GM13977 (cell line): ENCODE measurements at places on chromosomes 4 and X.

- DNase-seq: no peak
Measured at GRCh38 chr4:87838890-87839591, 6.3 kb downstream of the MEPE start.

- DNase-seq: no peak
Measured at GRCh38 chr4:180449395-180449956, 1793.7 kb upstream of the TENM3 start.

DNA sequence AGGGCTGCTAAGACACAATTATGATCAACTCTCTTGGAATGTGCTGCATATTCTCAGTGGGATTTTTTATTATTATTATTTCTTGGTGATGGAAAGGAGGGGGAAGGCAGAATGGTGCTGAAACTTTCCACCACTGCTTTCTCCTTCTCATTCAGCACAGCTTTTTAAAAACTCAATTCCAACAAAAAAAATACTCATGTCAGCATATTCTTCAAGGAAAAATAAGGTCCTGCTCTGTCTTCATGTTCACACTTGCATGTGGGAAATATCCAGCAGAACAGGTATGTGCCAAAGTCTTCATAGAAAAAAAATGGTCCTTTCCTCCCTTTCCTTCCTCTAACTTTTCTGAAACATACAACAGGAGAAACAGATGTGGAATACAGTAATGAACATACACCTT, 144.0 kb upstream of the ADAMTS3 start:
- no peak for DNase-seq

DNA sequence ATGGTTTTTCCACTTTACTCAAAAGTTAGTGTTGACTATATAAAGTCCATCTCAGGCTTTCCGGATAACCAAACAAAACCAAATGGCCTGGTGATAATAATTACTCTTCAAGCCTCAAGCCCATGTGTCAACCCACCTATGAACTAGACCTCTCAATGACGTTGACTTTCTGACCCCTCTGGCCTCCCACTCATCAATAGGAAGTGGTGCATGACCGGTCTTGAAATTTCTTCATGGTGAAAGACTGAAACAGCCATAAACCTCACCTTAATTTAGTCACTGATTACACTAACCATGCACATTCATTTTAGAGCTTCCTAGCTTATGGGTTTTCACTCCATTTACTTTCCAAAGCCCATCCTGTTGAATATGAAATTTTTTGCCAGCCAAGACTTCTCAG, 276.0 kb downstream of the KLHL13 start:
- DNase-seq: no peak

GRCh38 chr4:74682567-74683359, 111.6 kb downstream of the BTC start:
- no peak for DNase-seq

DNA sequence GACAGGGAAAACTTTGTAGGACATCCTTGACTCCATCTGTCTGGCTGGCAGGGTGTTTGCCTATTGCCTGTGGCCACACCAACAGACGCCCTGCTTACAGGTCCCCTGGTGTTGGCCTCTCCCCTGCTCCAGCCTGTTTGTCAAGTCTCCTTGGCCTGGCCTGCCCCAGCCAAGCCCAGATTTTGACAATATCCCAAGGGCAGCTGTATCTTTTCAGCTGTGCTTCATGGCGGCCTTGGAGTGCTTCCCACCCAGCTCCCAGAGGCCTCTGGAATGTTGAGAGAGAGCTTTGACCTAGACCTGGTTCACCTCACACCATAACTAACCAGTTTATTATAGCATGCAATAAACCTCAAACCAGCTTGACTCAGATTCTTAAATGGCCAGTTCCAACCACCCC, 204.0 kb upstream of the NHS start:
- no peak for DNase-seq

GRCh38 chrX:150512461-150512901, 55.9 kb upstream of the MTM1 start:
- DNase-seq: no peak

- DNase-seq: no peak
Measured at GRCh38 chr4:23021040-23021439, 328.3 kb downstream of the GBA3 start.

DNA sequence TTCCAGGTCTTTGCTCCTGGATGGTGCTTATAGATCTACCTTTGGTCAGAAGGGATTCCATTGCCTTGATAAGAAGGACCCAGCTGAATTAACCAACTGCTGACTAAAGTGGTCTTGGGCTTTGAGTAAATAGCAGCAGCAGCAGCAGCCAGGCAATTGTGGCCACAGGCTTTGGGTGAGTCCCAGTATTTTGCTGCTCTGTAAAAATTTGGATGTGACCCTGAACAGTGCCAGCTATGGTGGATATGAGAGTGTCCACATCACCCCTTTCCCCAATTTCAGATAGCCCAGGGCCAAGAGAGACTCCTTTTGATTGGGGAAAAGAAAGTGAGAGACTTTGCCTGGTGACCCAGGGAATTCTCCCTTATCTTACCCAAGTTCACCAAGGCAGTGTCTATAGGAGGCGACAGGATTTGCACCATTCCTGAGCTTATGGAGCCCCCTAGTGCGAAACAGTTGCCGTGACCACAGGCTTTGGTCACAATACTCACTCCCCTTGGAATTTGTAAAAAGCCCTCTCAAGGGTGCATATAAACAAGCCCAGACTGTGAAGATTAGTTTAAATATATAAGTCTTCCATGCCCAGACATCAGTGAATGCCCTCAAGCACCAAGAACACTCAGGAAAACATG, 518.0 kb downstream of the TMA16 start:
- DNase-seq: peak; percentile 5

GRCh38 chrX:55874807-55875206, 157.3 kb downstream of the RRAGB start:
- no peak for DNase-seq

DNA sequence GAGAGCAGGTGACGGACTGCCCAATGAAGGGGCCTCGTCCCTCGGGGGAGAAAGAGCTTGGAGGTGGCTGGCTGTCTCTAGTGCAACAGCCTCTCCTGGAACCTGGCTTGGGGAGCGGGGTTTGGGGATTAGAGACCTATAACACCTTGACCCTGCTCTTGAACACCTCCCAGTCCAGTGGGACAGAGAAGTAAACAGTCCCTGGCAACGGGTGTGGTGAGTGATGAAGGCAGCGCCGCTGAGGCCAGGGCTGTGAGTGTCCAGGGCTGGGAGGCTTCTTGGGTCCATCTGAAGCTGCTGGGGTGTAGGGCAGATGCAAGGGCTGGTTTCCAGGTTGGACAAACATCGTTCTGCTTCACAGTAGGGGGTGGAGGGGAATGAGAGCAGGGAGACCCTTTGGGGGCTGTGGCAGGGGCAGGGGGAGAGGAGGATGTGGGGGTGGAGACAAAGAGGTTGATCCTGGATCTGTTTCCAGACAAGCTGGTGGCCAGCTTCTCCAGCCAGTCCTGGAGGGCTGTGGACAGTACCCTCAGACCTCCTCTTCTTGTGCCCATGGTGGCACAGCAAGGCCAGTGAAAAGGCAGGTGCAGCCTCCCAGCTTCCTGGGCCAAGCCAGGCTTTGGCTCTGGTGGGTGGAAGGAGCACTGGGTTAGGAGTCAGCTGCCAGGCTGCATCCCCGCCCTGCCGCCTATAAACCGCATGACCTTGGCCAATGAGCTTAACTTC, 3.8 kb downstream of the NSG1 start:
- no peak for DNase-seq

- DNase-seq: no peak
Measured at GRCh38 chr4:159652871-159653270, 550.0 kb downstream of the RAPGEF2 start.

DNA sequence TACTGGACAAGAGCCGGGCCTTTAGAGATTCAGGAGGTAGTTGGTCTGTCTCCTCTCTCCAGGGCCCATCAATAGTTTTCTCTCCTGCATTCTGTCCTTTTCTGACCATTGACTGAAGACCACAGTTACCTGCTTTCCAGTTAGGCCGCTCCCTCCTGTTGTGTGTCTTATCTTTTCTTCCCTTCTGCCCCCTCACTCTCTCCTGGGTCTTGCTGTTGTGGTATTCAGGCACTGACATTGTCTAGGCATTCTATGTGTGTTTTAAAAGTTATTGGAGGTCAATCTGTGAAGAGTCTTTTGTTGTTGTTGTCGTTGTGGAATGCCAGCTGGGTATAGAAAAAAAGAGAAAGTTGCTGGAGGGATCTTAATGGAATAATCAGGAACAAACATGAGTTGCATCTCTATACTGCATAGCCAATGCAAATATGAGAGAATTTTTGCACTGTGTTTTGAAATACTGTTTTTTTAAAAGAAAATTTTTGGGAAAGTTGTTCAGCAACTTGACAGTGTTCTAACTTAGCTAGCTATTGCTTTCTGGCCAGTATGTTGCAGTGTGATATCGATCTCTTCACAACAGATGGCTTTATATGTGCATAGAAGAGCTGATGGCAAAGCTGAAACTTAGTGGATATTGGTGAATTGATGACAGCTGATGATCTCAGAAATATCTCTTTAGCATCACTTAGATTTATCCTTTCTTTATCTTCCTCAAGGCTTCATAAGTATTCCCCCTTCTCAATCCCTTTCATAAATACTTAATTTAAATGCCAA, 240.7 kb downstream of the C4orf33 start:
- DNase-seq: no peak

DNA sequence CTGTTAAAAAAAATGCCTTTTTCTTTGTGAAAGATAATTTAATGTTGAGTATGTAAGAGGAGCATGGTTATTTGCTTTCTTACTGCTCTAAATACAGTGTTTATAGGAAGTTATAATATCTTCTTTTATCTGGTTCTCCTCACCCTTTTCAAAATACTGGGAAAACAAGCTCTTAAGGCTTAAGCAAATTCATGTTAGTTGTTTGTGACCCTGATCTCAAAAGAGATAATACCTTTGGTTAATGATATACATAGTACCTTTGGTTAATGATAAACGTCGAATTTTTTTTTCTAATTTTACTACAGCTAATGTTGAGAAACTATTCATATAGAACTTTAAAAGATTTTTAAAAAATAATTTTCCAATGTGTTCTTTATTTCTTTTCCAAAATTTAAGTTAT, 180.1 kb downstream of the RAPGEF2 start:
- DNase-seq: no peak

- no peak for DNase-seq
Measured at GRCh38 chr4:184318852-184319251, 101.2 kb upstream of the ENPP6 start.

- DNase-seq: no peak
Measured at GRCh38 chr4:110617075-110617640, 5.7 kb downstream of the PITX2 start.

DNA sequence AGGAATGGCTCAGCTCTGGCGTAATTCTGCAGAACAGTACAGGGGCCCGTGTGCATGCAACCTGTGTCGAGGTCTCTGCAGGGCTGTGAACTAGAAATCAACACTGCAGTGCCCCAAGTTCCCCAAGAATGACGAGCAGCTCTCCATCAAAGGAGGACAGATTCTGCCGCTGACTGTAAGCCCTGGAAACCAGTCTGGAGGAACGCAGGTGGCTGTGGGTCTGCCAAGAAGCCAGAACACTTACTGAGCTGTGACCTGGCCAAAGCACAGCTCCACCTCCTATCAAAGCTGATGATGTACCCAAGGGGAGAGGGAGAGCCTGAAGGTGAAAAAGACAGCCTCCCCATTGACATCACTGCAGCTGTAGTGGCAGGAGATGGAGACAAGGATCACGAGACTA, 80.3 kb upstream of the STS start:
- no peak for DNase-seq

GRCh38 chrX:68060506-68061205, 372.6 kb downstream of the OPHN1 start:
- no peak for DNase-seq

DNA sequence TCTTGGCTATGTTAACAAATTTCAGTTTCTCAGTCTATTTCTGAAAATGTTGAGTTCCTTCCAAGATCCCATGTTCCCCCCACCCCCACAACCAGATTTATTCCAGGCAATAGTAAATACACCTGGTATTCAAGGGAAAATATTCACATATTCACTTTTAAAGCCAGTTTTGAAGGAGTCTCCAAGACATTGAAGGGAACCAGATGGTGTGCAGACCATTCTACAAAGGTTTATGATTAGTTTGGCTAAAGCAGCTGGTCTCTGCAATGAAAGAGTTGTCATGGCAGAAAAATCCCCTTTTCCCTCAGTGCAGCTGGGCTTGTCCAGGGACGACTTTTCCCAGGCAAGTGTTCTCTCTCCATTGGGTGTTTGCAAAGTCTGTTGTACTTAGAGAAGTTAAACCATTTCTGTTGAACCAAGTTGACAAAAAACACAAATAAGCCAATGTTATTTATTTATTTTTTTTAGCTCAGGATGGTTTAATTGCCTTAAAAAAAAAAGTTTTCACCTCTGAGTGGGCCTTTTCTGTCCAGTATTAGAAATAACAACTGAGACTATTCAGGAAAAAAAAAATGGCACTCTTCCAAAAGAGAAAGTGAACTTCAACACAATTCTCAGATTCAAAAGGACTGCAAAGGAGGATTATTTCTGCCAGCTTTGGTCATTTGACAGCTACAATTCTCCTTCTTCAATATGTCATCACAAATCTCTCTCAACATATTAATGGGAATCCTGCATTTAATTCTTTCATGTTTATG, 410.6 kb downstream of the IL1RAPL1 start:
- DNase-seq: no peak

- no peak for DNase-seq
Measured at GRCh38 chrX:16022580-16023200, 100.7 kb upstream of the GRPR start.

DNA sequence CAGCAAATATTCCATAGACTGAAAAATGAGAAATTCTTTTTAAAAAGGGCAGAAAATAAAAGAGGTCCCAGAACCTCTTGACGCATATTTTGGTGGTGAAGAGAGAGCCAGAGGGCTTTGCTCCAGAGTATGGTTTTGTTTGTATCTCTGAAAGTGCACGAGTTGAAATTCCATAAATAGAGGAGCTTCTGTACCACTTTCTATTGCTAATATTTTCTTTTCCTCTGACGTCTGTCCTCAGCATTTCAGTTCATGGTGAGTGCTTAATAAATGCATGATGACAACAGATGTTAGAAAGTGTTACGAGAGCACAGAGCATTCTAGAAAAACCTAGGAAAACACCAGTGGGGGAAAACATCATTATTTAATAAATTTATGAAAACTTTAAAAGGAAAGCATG, 145.6 kb downstream of the AMELX start:
- DNase-seq: no peak

DNA sequence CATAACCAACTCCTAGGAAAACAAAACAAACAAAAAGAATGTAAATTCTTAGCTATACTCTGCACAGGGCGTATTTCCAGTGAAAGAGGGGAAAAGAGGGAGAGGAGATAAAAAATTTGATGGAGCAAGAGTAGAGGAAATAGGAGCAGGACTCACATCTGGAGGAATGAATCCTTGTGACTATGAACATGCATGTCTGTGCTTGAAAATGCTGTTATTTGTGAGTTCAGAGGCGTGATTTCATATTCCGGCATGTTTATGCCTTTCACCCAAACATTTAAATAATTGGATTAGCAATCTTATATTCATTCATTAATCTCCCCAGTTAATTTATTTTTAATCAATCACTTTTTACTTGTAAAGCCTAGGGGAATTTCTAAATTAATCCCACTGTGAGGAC, 11.2 kb upstream of the NUDT11 start:
- DNase-seq: no peak

GRCh38 chr4:83964996-83965541, 429.2 kb downstream of the GPAT3 start:
- no peak for DNase-seq
